ENCODE measurements at places on chromosomes 3 and 15. TPM values are rescaled to one million over a fixed set of nuclear protein-coding genes. Genes with fewer than 3 reads are reported as not detected.
A peak's percentile ranks its signal among the peaks of the same experiment; 100 is the strongest.

Gene CPNE4
- total RNA-seq, result not detected

Gene C3orf62
- total RNA-seq, result 0.92 TPM

Gene GOLGA8J
- not detected for total RNA-seq

Gene P2RY1
- total RNA-seq, result 0.06 TPM

Gene SCAANT1
- total RNA-seq, result not detected

Gene EEF1AKMT4
- total RNA-seq, result 6.2 TPM

Gene CD200R1
- not detected for total RNA-seq

- no peak for DNase-seq
Measured at GRCh38 chr15:83380682-83381081, 66.5 kb upstream of the SH3GL3 start.

DNA sequence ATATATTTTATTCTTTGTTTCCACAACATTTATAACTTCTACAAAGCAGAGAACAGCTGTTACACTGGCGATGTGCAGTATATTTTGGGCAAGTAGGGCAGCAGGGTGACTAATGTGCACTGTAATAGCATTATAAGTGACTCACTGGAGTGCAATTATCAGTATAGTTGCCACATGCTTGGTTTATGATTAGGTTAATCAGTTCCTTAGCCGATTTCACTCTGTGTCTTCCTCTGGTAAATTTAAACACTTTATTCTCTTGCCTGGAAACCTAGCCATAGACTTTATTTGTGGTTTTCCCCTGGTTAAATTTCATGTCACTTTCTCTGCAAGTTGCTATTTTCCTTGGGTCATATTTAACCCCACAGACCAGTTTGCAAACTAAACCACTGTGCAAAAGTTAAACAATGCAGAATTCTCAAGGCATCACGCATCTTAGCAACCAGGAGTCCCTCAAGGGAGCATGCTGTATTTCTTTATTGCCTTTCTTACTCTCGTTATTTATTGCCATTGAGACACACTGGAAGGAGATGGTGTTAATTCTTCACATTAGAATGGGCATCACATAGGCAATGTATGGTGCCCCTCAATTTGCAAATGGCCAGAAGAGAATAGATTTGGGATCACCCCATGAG is 690.2 kb upstream of the DPPA4 start:
- DNase-seq, result peak; percentile 38

DNA sequence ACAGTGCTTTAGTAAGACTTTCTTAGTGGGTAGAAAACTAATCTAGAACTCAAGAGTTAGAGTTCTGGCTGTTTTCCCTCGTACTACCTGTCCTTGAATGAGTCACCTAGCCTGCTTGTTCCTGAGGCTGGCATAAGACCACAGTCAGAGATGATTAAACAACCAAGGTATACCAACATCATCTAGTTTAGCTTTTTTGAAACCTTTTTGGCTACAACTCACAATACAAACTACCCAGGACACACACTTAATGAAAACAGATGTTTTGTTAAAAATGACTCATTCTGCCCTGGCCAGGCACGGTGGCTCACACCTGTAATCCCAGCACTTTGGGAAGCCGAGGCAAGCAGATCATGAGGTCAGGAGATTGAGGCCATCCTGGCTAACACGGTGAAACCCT is 4.6 kb downstream of the MCCC1 start:
- peak; percentile 22 for DNase-seq

DNA sequence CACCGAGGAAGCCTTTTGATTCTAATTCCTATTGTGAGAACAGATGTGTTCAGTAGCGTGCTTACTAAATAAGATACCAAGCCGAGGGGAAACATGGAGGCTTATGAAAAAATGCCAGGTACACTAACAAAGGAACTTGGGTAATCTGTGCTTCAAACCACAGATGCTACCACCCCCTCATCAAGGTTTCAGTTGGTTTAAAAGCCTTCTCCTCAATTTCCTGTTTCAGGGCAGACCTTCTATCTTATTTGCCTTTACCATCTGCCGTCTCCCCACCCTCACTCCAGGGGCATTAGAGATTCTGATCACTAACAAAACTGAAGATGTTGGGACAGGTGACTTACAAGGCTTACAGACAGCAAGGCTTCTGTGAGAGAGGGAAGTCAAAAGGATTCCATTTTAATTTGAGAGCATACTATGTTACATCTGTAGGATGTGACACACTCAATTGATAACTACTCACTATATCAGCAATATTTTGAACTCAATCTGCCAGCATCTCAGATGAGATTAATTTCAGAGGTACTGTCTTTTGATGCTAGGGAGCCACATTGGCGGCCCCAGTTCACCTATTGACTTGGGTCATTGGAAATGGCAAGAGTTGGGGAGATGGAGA is 60.6 kb upstream of the PLCL2 start:
- DNase-seq, result no peak

DNA sequence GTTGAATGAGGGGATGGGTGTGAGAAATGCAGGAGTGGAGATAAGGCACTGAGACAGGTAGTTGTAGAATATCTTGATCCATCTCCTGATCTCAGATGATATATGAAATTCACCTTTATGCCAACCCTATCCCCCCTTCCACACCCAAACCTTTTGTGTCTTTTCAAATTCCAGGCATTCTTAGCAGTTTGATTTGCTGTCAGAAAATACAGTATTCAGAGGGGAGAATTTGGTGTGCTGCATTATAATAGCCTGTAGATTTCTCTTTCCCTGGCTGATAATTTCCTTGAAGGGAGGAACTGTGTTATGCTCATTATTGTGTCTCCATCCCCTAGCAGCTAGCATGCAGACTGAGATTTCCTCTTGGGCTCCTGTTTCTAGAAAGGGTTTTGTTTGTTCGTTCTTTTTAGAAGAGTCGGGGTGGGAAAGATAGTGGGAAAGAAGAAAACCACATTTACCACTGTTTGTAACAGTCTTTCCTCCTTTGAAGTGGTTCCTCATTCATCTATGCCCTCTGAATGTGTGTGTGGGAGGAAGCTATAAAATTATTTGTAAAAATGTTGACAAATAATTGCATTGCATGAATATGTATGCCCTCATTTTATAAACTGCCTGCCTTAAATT is 373.4 kb downstream of the DIPK2A start:
- DNase-seq, result no peak

DNA sequence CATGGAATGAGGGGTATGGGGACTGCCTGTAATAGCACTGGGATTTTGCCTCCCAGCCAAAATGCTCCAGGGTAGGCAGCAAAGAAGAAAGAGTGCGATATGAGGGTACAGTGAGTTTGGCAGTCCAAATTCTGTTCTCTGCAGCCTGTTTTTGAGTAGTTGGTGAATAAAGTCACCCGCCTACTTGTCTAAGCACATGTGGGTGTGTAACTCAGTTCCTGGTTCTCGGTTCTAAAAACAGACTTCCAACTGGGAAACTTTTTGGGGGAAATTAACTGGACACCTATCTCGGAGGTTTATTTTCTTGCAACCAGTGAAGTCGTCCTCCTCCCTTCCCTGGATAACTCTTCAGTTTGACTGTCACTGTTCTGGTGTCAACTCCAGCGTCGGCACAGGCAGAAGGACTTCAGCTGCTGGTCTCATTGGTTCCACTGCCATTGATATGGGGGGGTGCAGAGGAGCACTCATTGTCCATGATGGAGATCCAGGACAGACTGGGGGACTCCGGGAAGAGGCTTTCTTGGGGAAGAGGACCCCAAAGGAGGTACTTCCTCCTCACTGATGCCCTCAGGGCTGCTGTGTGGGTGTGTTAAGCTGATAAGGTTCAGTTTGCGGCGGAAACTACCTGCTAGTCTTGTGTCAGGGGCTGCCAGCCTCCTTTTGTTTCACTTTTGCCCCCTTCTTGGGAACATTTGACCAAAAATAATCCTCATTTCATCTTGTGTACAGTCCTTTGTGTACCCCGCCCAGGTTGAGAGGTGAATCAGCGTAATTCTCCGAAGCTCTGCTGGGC is 13.2 kb downstream of the GHRL start:
- DNase-seq, result no peak

GRCh38 chr3:112132554-112132953 is 494 bp downstream of the GCSAM start:
- DNase-seq, result no peak

GRCh38 chr3:119541547-119541946 is 17.9 kb downstream of the CD80 start:
- DNase-seq, result no peak

- DNase-seq, result no peak
Measured at GRCh38 chr3:62100282-62100989, 272.9 kb downstream of the FEZF2 start.

DNA sequence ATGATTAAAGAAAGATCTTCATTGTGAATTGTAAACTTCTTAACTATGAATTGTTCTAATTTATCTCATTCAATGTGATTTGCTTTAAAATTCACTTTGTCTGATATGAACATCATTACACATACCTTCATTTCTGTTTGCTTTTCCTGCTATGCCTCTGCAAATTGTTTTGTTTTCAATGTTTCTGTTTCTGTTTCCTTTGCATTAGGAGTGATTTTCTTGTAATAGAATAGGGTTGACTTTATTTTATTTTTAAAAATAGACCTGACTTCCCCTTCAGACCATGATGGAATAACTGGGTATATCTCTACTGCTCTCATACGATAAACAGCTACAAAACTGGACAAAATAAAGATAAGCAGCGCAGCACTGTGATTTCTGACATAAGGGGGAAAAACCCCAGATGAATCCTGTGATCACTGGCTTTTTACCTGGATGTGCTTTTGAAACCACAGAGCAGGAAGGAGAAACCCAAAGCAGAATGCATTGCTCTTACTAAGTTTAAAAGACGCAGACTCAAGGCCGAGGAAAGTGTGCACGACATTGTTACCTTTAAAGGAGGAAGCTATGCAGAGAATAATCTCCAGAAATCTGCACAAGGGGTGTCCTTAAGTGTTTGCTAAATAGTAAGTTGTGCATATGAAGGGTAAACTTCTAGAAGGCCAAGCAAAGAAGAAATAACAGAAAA is 420.2 kb downstream of the TBC1D5 start:
- DNase-seq, result no peak
